ENCODE measurements at places on chromosomes 13 and 19. TPM values are rescaled to one million over a fixed set of nuclear protein-coding genes. Genes with fewer than 3 reads are reported as not detected.

Gene EFNB2
- 0.14 TPM for total RNA-seq

Gene ZNF331
- 29.8 TPM for total RNA-seq

Gene ZMYM5
- total RNA-seq = 20.8 TPM

Gene DPF1
- total RNA-seq = 0.14 TPM

Gene GPC6
- not detected for total RNA-seq

Gene IZUMO2
- total RNA-seq = not detected

Gene PSG7
- not detected for total RNA-seq

Gene FXYD7
- total RNA-seq = 6.5 TPM

Gene MEF2B
- 5.2 TPM for total RNA-seq

DNA sequence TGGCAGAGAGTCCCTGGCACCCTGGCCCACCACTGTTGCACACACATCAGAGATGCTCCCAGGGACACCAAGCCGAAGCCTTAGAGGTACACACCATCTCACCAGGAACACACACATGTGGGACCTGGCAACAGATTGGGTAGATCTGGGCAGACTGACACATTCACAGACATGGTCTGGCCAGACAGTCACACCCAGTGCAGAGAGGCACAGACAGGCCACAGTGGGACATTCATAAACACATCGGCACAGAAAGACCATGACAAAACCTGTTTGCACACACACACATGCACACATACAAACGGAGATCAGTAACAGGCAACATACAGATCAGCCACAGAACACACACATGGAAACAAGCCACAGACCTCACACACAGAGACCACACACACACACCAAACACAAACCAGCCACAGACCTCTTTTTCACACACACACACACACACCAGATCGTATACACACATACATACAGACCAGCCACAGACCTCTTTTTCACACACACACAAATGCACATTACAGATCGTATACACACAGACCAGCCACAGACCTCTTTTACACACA lies 6.3 kb upstream of the JUNB start:
- no peak overlapping the region for H3K27ac ChIP-seq
- H3K4me1 ChIP-seq = peaks cover 22% of the 10 kb centered on the region
- H3K4me3 ChIP-seq = no peak overlapping the region
- no peaks in the 10 kb centered on the region for H3K27me3 ChIP-seq
- H3K36me3 ChIP-seq = no peaks in the 10 kb centered on the region

- no peaks in the 10 kb centered on the region for H3K36me3 ChIP-seq
- DNase-seq = peak; percentile 99
- H3K4me1 ChIP-seq = peaks cover 5% of the 10 kb centered on the region
- peaks cover 17% of the 10 kb centered on the region for H3K27me3 ChIP-seq
- H3K4me3 ChIP-seq = peak within 1 kb of the TSS; percentile 91
- H3K27ac ChIP-seq = peak within 1 kb of the TSS; percentile 86
Observed at GRCh38 chr19:45768984-45769782, at the start of gene SIX5. TSS of gene SIX5 (minus strand) at chr19:45769252. CDS start at chr19:45768844, 408 bp downstream.

GRCh38 chr13:59458908-59459579 lies 704.7 kb downstream of the DIAPH3 start:
- H3K27ac ChIP-seq = no peak overlapping the region
- no peaks in the 10 kb centered on the region for H3K36me3 ChIP-seq
- no peak overlapping the region for H3K4me3 ChIP-seq
- DNase-seq = no peak
- H3K4me1 ChIP-seq = peaks cover 8% of the 10 kb centered on the region

DNA sequence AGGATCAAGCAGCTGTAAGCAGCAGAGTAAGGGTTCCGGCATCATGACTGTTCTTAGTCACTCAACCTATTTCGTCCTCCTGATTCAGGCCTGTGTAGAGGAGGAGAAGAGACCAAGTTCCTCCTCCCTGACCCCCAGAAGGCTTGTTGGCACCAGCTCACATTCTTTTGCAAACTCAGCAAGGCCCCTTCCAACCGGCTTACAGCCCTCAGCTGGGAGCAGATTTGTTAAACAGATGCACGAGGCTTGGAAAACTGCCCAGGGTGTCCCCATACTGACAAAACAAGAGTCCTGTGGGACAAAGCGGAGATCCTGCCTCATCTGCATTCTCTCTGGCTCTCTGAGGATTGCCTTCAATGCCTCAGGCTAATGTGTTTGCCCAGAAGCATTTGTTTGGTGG lies 113.2 kb upstream of the SOX21 start:
- H3K27ac ChIP-seq = no peak overlapping the region
- H3K4me3 ChIP-seq = no peak overlapping the region
- H3K4me1 ChIP-seq = no peaks in the 10 kb centered on the region
- H3K36me3 ChIP-seq = no peaks in the 10 kb centered on the region
- no peak for DNase-seq
- H3K27me3 ChIP-seq = peaks cover 11% of the 10 kb centered on the region

DNA sequence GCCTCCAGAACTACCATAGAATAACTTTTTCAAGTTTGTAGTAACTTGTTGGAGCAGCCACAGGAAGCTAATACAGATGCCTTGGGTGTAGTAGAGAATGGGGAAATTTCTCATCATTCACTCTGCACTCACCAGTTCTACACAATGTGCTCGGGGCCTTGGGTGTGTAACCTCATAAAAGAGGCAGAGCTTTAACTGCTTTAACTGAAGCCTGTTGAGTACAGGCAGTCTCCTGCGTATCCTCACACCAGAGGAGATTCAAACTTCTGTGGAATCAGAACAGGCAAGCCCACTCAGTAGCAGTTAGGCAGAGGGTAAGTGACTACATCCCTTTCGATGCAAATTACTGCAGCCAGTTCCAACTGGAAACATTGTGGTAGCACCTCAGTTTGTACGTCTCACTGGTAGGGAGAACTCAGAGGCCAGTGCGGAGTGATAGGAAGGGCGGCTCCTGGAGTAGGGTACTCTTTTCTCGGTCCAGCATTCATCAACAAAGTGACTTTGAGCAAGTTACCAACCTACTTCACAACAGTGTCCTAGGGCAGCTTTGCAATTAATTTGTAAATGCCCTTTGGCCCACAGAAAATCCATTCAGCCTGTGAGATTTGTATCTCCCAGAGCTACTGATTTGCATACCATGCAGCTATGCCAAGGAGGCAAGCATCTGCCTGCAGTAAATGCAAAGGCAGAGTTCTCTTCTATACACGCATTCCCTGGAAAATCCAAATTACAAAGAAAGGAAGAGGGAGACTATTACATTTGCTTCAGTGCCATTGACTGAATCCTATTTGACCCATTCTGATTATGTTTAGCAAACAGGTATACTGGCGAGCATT lies 904.3 kb downstream of the DIAPH3 start:
- no peak overlapping the region for H3K4me3 ChIP-seq
- H3K27ac ChIP-seq = no peak overlapping the region
- H3K27me3 ChIP-seq = peaks cover 4% of the 10 kb centered on the region
- no peaks in the 10 kb centered on the region for H3K36me3 ChIP-seq

GRCh38 chr19:50358483-50359327 lies 6.7 kb downstream of the NAPSA start:
- H3K4me3 ChIP-seq = peak overlapping the region; percentile 93
- H3K27me3 ChIP-seq = peaks cover 2% of the 10 kb centered on the region
- DNase-seq = peak; percentile 88
- H3K27ac ChIP-seq = peak overlapping the region; percentile 98
- H3K36me3 ChIP-seq = peaks cover 13% of the 10 kb centered on the region

DNA sequence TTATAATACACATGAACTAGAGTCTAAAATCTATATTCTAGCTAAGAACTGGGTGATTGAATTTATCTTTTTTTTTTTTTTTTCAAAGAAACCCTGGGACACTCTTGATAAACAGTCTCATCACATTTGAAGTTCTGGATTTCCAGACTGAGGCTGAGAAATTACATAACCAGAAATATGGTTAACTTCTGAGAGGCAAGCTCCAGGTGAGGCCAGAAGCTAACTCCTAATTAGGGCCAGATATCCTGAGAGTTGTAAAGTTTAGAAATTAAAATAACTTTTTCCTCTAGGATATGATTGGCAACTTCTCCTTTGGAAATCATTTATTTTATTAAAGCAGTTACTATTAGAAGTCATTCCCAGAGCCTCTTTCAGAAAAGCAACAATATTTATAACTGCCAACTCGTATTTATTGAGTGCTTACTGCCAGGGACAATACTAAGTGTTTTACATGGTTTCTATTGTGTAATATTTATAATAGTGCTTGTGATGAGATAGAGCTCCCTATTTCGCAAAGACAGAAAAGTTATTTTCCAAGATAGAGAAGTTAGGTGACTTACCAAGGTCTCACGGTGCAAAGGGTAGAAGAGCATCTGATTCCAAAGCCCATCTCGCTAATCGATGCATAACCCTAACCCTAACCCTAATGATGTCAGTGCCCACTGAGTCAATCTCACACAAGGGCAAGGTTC lies 187.7 kb downstream of the DCT start:
- H3K4me3 ChIP-seq = no peak overlapping the region
- H3K4me1 ChIP-seq = no peaks in the 10 kb centered on the region
- no peak for DNase-seq
- H3K27me3 ChIP-seq = no peaks in the 10 kb centered on the region
- no peak overlapping the region for H3K27ac ChIP-seq

- no peak overlapping the region for H3K27ac ChIP-seq
- no peaks in the 10 kb centered on the region for H3K27me3 ChIP-seq
- no peak overlapping the region for H3K4me3 ChIP-seq
Observed at GRCh38 chr13:92838786-92839185, 387.8 kb upstream of the GPC6 start.

DNA sequence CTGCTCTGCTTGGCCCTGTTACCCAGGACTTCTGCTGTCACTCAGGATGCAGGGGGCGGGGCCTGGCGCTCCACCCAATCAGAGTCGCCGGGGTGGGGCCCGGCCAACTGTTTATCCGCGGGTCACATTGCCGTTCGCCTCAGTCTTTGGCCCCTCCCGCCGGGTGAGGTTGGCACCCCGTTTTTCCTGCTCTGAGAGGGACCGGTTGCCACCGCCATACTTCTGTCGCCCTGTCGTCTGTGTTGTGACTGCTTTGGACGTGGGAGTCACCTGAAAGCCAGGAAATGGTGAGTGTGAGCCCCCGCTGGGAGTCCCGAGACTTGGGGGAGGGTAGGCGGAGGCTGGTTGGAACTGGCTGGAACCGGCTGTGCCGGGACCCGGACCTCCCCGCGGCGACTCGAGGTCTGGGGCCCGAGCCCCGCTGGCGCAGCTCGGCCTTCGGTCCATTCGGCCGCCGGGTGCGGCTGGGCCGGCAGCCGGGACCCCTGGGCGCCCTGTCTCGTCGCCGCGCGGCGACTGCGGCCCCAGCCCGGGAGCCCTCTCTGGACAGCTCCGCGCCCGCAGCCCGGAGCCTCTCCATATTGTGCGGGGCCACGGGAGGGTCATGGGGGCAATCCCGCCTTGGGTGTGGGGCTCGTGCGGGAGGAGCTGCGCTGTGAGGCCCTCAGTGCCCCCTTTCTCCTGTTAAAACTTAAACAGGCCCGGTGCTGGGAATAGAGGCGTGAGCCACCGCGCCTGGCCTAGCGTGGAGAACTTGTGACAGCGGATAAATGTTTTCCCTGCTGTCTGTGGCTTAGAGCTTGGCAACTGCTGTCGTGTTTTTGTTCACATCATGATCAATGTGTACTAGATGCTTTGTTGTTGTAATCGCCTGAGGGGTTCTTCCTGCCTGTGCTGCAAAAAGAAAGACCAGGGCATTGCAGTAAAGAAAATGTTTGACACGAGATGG lies at the start of gene ZNF844:
TSS of gene ZNF844 (plus strand) at position 142 of the 949 bp plus-strand sequence. CDS start at position 285, 143 bp downstream.
- H3K36me3 ChIP-seq = peaks cover 9% of the 10 kb centered on the region
- peak within 1 kb of the TSS; percentile 79 for H3K27ac ChIP-seq
- H3K27me3 ChIP-seq = no peaks in the 10 kb centered on the region
- DNase-seq = peak; percentile 79
- H3K4me3 ChIP-seq = peak within 1 kb of the TSS; percentile 87

DNA sequence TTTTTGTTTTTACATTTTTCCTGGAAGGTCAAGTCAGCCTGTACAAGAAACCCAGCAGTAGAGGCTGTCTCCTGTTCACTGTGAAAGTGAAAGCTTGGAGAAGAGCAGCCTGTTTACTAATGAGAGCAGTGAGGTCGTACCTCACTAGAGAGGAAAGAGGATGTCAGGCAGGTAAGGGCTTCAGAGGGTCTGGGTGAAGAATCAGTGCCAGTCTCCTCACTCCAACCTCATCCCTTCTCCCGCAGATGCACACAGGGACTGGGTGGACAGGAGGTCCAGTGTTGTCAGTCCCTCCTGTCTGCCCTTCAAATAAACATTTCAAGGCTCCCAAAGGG lies 462.5 kb downstream of the KLF5 start:
- peaks cover 2% of the 10 kb centered on the region for H3K36me3 ChIP-seq
- no peaks in the 10 kb centered on the region for H3K27me3 ChIP-seq
- peak overlapping the region; percentile 81 for H3K4me3 ChIP-seq
- peaks cover 17% of the 10 kb centered on the region for H3K4me1 ChIP-seq
- peak overlapping the region; percentile 93 for H3K27ac ChIP-seq
- peak; percentile 38 for DNase-seq

DNA sequence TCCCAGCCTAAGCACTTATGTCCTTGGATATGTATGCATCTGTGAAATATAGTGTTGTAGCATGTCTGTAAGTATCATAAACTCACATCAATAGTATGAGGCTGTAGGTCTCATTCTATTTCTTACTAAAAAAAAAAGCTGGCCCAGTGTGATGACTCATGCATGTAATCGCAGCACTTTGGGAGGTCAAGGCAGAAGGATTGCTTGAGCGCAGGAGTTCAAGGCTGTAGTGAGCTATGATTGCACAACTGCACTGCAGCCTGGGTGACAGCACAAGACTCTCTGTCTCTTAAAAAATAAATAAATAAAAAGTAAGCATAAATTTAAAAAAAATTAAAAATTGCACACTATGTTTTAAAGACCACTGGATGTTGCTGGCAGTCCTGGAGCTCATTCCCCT lies 79.1 kb upstream of the SPATA13 start:
- H3K27me3 ChIP-seq = peaks cover 8% of the 10 kb centered on the region
- H3K36me3 ChIP-seq = no peaks in the 10 kb centered on the region
- H3K27ac ChIP-seq = no peak overlapping the region
- no peak overlapping the region for H3K4me3 ChIP-seq
- peaks cover 3% of the 10 kb centered on the region for H3K4me1 ChIP-seq

DNA sequence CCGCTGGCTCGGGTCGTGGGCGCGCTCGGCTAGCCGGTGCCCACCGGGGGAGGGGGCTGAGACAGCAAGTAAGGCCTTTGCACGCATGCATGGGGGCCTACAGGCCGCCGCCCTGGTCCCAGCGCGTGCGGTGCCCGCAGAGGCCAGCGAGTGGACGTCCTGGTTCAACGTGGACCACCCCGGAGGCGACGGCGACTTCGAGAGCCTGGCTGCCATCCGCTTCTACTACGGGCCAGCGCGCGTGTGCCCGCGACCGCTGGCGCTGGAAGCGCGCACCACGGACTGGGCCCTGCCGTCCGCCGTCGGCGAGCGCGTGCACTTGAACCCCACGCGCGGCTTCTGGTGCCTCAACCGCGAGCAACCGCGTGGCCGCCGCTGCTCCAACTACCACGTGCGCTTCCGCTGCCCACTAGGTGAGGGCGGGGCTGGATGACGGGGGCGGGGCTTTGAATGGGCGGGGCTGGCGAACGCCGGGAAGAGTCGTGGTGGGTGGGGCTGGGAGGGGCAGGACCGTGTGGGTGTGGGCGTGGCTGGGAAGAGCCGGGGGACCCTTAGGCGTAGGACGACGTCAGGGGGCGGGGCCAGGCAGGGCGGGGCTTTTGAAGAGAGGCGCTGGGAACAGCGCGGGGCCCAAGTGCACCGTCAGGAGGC lies 2.1 kb downstream of the CILP2 start:
- peaks cover 3% of the 10 kb centered on the region for H3K36me3 ChIP-seq
- H3K27me3 ChIP-seq = peaks cover 18% of the 10 kb centered on the region
- peak; percentile 79 for DNase-seq
- peak overlapping the region; percentile 70 for H3K4me3 ChIP-seq

- H3K36me3 ChIP-seq = no peaks in the 10 kb centered on the region
- H3K27me3 ChIP-seq = no peaks in the 10 kb centered on the region
- no peaks in the 10 kb centered on the region for H3K4me1 ChIP-seq
- H3K4me3 ChIP-seq = no peak overlapping the region
Observed at GRCh38 chr13:68199271-68199670, 969.1 kb upstream of the PCDH9 start.

- no peak overlapping the region for H3K4me3 ChIP-seq
- no peak for DNase-seq
- peaks cover 9% of the 10 kb centered on the region for H3K4me1 ChIP-seq
- no peak overlapping the region for H3K27ac ChIP-seq
- H3K36me3 ChIP-seq = peaks cover 7% of the 10 kb centered on the region
Observed at GRCh38 chr13:23856008-23856750, 33.0 kb downstream of the MIPEP start.

Data from activated naive CD8-positive, alpha-beta T cell treated with anti-CD3 and anti-CD28 coated beads, Interleukin-2, amount 10 ng/mL, durations not matched to agents 7 days and 5 days (primary cell).